ENCODE measurements at places on chromosomes 5 and 9.
A peak's percentile ranks its signal among the peaks of the same experiment; 100 is the strongest.

DNA sequence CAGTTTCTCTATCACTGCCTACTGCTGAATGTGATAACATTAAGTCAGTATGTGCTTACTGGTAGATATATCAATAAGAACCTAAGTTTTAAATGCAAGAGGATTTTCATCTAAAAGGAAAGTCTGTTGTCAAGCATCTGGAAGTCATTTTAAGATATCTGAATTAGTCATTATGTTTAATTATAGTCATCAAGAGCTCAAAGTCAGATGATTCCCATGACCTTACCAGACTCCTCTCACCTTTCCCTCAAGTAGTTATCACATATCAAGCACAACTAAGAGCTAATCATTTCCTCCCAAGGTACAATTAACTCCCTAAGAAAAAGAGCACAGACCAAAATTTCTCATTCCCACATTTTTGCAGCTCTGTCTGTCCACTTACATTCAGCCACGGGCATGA is 45.5 kb downstream of the PUM3 start:
- no peak for DNase-seq

DNA sequence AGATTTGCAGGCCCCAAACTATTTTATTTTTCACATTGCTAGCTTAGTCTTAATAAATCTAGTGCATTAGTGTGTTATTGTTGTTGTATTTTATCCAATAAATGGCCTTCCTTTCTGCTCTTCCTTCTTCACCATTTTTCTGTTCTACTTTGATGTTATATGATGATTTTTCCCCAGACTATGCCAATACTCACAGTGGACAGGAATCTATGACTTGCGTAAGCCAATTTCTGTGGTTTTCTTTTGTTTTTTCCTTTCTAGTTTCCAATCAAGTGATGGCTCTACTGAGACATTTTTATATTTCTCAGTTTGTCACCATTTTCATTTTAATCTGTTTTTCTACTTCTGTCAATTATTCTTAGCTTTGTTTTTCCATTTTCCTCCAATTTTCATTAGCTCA is 106.8 kb upstream of the FBXL7 start:
- no peak for DNase-seq

- no peak for DNase-seq
Measured at GRCh38 chr5:180791611-180792213, 10.9 kb downstream of the MGAT1 start.

DNA sequence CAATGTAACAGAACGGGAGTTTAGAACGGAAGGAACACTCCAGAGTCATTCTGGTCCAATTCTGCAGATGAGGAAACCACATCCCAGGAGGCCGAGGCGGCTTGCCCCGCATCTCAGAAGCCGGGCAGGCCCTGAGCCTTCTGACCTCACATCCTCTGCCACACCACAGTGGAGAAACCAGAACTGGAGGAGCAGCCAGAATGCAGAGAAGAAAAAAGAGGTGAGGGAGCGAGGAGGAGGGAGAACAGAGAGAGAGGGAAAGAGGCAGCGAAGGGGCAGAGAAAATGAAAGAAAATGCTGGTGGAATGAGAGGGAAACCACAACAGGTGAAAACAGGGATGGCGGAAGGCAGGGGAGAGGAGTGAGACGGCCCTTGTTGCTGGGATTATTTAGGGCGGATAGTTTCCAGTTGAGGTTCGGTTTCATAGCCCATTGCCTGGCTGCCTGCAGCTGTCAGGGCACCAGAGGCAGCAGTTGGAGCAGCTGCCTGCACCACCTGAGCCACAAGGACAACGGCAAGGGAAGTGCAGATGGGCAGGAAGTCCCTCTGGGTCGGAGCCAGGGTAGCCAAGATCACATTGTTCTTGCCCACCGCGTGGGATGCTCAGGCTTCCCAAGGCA is at the start of gene HMHB1:
TSS of gene HMHB1 (plus strand) at position 77 of the 621 bp plus-strand sequence.
- no peak for DNase-seq

DNA sequence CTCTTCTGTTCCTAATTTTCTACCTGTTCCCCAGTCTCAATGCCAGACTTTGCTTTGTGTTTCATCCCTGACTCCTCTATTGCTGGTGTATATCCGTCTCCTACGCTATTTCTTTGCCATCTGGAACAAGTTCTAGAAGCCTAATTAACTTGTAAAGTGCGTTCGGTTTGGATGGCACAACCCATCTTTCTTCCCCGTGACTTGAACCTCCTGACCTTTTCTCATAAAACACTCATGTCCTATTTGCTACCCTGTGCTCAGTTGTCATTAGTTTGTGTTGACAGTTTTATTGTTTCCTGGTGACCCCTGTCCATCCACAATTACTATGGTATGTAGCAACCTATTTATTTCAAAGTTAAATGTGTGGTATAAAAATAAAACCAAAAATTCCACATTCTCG is 323.5 kb downstream of the TLE4 start:
- DNase-seq: no peak

DNA sequence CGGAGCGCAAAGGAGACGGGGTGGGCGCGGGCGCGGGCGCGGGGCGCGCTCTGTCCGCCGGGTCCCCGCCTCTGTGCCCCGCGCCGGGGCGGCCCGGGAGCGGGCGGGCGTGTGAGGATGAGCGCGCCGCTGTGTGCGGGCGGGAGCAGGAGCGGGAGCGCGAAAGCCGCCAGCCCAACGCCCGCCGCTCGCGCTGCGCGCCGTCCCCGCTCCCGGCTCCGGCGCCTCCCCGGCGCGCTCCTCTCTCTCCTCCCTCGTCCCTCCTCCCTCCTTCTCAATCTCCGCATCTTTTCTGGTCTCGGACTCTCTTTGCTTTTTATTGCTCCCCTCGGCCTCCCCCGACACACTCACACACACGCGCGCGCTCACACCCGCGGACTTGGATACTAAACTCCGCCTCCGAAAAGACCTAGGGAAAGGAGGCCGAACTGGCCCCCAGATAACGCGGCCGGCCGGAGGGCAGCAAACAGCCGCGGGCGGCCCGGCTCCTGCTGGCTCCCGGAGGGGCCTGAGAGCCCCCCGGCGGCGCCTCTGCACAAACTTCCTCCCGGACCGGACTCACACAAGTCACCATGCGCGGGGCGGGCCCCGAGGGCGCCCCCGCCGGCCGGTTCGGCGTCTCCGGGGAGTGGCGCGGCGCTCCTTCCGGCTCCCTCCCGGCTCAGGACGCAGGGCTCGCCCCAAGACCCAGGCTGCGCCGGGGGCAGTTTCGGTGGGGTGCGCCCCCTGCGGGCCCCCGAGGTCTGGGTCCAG is at the start of gene FIBCD1:
TSS of gene FIBCD1 (minus strand) at position 596 of the 753 bp plus-strand sequence. CDS start 640 bp downstream, outside the sequence.
- DNase-seq: peak; percentile 69

DNA sequence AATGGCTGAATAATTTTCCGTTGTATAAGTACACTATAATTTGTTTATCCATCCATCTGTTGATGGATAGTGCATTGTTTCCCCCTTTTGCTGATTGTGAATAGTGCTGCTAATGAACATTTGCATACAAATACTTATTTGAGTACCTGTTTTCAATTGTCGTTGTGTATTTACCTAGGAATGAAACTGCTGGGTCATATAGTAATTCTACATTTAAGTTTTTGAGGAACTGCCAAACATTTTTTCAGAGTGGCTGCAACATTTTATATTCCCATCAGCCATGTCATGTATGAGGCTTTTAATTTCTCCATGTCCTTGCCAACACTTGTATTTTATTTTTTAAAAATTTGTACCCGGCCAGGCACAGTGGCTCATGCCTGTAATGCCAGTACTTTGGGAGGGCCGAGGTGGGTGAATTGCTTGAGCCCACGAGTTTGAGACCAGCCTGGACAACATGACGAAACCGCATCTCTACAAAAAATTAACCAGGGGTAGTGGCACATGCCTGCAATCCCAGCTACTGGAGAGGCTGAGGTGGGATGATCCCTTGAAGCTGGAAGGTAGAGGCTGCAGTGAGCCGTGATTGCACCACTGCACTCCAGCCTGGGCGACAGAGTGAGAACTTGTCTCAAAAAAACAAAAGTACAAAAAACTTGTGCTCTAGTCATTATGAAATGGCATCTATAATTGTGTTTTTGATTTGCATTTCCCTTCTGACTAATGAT is 2.2 kb upstream of the ANXA6 start:
- DNase-seq: no peak

DNA sequence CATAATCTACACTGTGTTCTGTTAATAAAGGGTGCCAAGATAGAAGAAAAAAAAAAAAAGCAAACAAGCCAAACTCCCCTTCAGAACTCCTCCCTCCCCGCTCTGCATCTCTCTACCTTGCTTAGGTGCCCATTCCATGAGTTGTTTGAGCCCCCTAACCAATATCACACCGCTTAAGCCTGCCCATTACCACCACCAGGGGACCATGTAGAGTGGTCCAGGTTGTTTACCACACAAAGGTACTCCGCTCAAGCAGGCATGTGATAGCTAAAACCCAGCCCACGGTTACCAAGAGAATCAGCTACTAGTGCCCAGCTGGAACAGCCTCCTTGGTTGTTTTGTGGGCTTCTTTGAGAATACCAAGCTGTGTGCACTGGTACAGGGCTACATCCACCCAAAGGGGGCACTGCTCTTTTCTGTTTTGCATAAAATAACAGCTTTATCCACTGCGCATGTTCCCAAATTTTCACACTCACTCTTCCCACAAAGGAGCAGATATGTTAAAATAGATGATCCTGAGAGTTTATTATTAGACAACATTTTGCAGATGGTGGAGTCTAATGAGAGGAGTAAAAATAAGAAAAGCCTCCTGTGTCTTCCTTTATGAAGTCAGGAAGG is 304.1 kb downstream of the DEPDC1B start:
- DNase-seq: no peak

GRCh38 chr5:143641549-143642355 is 170.2 kb upstream of the HMHB1 start:
- DNase-seq: no peak

GRCh38 chr5:15425766-15426165 is 74.2 kb upstream of the FBXL7 start:
- no peak for DNase-seq

DNA sequence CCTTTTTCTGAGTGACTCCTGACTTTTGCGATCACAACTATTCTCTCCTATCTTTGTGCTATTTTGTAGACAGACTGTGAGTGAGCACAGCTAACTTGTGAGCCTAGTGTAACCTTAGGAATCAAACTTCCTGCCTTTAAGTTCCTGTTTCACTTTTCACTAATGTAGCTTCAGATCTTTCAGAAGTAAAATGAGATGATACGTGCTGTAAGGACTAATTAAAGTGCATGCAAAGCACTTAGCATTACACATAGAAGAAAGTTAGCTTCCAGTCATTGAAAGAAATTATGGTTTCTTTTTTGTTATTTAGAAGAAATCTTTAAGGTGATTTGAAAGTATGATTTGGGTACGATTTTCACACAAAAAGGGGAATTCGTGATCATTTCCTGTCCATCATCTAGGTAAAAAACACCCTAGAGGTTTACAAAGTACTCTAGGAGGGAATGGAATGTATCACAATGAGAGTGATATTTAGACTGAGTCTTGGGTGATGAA is 122.7 kb downstream of the ST8SIA4 start:
- no peak for DNase-seq

- no peak for DNase-seq
Measured at GRCh38 chr5:2119573-2119972, 236.8 kb upstream of the IRX4 start.

GRCh38 chr9:137369061-137369787 is 53.7 kb downstream of the EXD3 start:
- DNase-seq: no peak

DNA sequence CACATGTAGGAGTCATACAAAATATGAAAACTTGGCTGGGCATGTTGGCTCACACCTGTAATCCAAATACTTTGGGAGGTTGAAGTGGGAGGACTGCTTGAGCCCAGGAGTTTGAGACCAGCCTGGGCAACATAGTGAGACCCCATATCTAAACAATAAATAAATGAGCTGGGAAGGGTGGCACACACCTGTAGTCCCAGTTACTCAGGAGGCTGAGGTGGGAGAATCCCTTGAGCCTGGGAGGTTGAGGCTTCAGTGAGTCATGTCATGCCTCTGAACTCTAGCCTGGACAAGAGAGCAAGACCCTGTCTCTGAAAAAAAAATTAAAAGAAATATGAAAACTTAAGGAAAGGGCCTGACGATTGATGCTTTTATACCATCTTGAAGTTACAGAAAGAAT is 112.4 kb upstream of the RAI14 start:
- DNase-seq: no peak

DNA sequence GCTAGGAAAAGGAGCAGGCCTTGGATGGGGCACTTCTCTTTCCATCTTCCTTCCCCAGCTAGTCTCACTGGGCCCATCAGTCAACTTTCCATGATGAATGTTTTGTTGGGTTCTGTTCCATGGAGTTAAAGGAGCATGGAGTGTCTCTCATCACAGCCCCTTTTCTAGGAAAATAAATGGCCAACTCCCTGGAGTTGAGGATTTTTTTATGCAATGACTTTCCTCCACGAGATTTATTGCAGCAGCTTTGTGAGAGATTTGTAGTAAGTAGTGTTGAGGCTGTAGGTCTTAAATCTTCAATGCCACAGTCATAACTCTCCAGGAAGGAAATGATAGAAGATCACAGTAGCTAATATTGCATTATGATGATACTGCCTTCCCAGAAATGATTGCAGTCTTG is 45.6 kb upstream of the SLC44A1 start:
- no peak for DNase-seq

GRCh38 chr9:116030517-116030916 is 123.1 kb upstream of the PAPPA start:
- no peak for DNase-seq

DNA sequence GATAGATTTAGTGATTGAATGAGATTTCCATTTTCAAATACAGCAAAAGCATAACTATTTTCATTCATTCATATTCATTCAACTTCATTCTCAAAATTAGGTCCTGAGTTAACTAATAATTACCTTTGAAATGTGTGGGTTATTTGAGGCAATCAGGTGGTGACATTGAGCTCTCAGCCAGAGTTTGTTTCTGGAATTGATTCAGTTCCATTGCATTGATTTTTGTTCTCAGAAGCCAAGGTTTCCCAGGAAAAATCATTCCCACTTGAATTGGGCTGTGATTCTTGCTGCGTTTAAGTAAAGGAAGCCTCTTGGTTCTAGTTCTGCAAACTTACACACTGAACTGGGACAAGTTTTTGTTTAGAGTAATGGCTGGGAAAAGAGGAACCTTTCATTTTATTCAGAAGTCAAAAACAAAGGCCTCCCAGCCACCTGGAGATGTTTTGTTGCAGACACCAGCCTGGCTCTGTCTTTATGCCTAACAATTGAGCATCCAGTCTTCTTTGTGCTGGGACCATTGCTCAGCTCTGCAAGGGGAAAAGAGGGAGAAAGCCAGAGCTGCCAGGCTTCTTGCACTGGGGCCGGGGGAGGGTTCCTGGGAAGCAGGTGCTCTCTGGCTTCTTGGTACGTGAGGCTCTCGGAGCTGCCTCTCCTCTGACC is 198.6 kb downstream of the TRIO start:
- DNase-seq: no peak

All from right cardiac atrium (tissue), 5 donors.